ENCODE measurements at places on chromosomes 7 and 10.
A peak's percentile ranks its signal among the peaks of the same experiment; 100 is the strongest.

GRCh38 chr7:26726051-26726450, 138.3 kb downstream of the SKAP2 start:
- no peak for DNase-seq

DNA sequence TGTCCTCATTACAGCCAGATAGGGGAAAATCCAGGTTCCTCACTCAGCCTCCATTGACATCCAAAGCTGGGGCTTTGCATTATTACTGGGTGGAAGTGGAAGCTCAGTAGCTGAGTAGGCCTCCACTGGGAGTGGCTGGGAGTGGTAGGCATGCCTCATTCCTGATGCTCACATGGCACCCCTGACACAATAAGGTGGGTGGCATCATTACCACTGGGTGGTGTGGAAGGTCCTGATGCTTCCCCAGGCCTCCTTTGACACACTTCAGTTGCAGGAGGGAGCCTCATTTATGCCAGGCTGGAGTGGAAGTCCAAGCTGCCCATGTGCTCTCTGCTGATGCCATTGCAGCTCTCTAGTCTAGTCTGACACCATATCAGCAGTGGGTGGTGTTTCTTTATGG, 48.2 kb upstream of the GPR141 start:
- no peak for DNase-seq

GRCh38 chr10:84179059-84179710, 5.6 kb downstream of the GPR15LG start:
- peak; percentile 77 for DNase-seq

GRCh38 chr10:31288962-31289361, 30.1 kb upstream of the ZEB1 start:
- peak; percentile 83 for DNase-seq

GRCh38 chr10:35640474-35640873, 1.6 kb downstream of the FZD8 start:
- peak; percentile 66 for DNase-seq

- no peak for DNase-seq
Measured at GRCh38 chr10:123398180-123398591, 244.0 kb downstream of the BUB3 start.

DNA sequence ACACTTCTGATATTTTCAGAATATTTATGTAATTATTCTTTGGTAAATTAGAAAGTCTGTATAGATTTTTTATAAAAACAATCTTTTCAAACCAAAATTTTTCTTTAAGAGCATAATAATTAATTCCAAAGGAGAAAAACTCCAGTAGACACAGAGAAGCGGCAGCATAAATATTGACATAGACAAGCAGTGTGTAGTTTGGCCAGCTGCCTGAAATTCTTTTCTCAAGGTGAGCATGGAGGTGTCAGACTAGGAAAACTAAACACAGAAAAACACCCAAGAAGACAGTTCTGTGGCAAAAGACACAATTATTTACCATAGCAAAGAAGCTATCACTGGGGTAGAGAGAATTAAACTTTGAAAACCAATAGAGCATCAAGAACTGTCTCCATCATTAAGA, 82.4 kb downstream of the KLF6 start:
- no peak for DNase-seq

DNA sequence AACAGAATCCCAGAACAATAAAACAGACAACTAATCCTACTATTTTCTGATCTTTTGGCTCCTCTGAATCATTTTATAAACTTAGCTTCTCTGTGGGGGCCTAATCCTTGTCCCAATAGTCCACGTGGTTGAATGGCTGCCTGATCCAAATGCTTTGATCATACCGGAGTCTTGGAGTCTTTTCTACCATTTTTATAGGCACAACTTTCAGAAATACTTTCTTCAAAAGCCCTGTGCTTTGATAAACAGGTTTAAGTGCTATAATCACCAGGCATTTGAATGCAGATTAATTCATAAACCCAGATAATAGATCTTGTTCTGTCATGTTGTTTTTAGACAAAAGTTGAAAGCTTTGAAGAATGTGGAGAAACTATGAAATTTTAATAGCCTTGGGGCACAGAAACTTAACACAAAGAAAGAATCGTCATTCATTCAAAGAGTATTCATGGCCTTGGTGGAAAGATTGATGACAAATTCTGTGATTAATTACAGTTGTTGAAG, 163.7 kb downstream of the AHR start:
- no peak for DNase-seq

All from fibroblast of gingiva (primary cell).